GM12878 (cell line): ENCODE measurements at places on chromosomes 7 and 10. TPM values are rescaled to one million over a fixed set of nuclear protein-coding genes. Genes with fewer than 3 reads are reported as not detected.

NKX1-2 gene
- polyA plus RNA-seq = not detected in 2 replicates

PLA2G12B gene
- polyA plus RNA-seq = not detected in 2 replicates

OR2A12 gene
- polyA plus RNA-seq = not detected in 2 replicates

AHR gene
- 3.1 and 4.1 TPM in 2 replicates for polyA plus RNA-seq

CYP2C19 gene
- not detected in 2 replicates for polyA plus RNA-seq
